ENCODE measurements at places on chromosomes 16 and 17. TPM values are rescaled to one million over a fixed set of nuclear protein-coding genes. Genes with fewer than 3 reads are reported as not detected.

The NXPH3 gene
- 1.4 TPM for total RNA-seq

The BEAN1 gene
- total RNA-seq, result 0.09 TPM

The HOXB5 gene
- total RNA-seq, result 0.57 TPM

The CCL15 gene
- total RNA-seq, result not detected

The SLC47A1 gene
- total RNA-seq, result 0.27 TPM

The ASPA gene
- 9.7 TPM for total RNA-seq

The C16orf54 gene
- not detected for total RNA-seq

The IGF2BP1 gene
- 5.0 TPM for total RNA-seq

The EXOC7 gene
- 40.8 TPM for total RNA-seq

The PRSS36 gene
- total RNA-seq, result 3.8 TPM

The TBCD gene
- 80.3 TPM for total RNA-seq

The NPW gene
- not detected for total RNA-seq

The KRTAP4-3 gene
- total RNA-seq, result not detected

The TBX6 gene
- total RNA-seq, result 0.09 TPM

The ZSCAN10 gene
- total RNA-seq, result not detected

The NPIPB8 gene
- 0.09 TPM for total RNA-seq

The MRPL27 gene
- total RNA-seq, result 64.3 TPM

The TLCD3B gene
- 0.18 TPM for total RNA-seq

The ANKRD40CL gene
- not detected for total RNA-seq

The RCVRN gene
- not detected for total RNA-seq

The TMEM97 gene
- 20.5 TPM for total RNA-seq

The TNP2 gene
- not detected for total RNA-seq

The KRT33A gene
- not detected for total RNA-seq

The ARHGDIG gene
- total RNA-seq, result 1.6 TPM

The CPHXL2 gene
- total RNA-seq, result not detected

The CDK3 gene
- total RNA-seq, result 1.1 TPM

The VMO1 gene
- total RNA-seq, result 0.27 TPM

The CCL23 gene
- total RNA-seq, result not detected

The MYH11 gene
- not detected for total RNA-seq

The SLX1B gene
- 20.2 TPM for total RNA-seq

The ZNF624 gene
- total RNA-seq, result 6.2 TPM

The PRSS33 gene
- total RNA-seq, result not detected

The HCFC1R1 gene
- 45.6 TPM for total RNA-seq

The LGALS9B gene
- not detected for total RNA-seq

The KRT39 gene
- not detected for total RNA-seq

The PRAC1 gene
- not detected for total RNA-seq

The C1QTNF8 gene
- total RNA-seq, result not detected

The TBC1D3 gene
- not detected for total RNA-seq

The NOTUM gene
- total RNA-seq, result 0.09 TPM

The IQCK gene
- total RNA-seq, result 22.3 TPM

The HIC1 gene
- total RNA-seq, result 36.4 TPM

The ZNF276 gene
- 10.4 TPM for total RNA-seq

The AANAT gene
- total RNA-seq, result not detected

The PLCG2 gene
- total RNA-seq, result 0.09 TPM

The MGAT5B gene
- 0.74 TPM for total RNA-seq

The NPLOC4 gene
- 60.3 TPM for total RNA-seq

The PPP1R27 gene
- not detected for total RNA-seq

The ZNF629 gene
- total RNA-seq, result 15.0 TPM

The P3H4 gene
- 35.5 TPM for total RNA-seq
